ENCODE measurements at places on chromosomes 2 and 18.

- DNase-seq, result no peak
These were observed 259.0 kb downstream of the LRATD1 start for GRCh38 chr2:14891546-14891945.

- DNase-seq, result no peak
These were observed 297.8 kb upstream of the SESTD1 start for GRCh38 chr2:179562330-179562885.

- no peak for DNase-seq
These were observed 117.4 kb upstream of the DLX2 start for GRCh38 chr2:172220121-172220520.

DNA sequence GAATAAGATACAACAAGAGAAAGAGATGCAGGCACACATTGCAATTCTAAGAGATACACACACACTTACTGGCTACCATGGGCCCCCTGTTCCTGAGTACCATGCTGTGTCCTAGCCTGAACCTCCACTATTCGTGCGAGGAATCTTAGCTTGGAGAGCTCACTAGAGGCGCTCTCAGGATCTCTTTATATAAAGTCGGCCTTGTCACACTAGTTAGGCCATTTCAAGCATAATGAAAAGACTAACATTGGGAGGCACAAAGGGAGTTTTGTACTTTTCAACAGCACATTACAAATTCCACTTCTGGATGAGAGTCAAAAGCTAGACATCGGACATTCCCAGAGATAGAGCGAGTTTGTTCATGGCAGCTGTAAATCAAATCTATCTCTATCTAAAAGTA lies 365.2 kb downstream of the DSEL start:
- DNase-seq, result no peak

- DNase-seq, result no peak
These were observed 43.0 kb upstream of the ITSN2 start for GRCh38 chr2:24403168-24403831.

- DNase-seq, result no peak
These were observed 70.3 kb downstream of the HAUS1 start for GRCh38 chr18:46174342-46175041.

- DNase-seq, result no peak
These were observed 28.2 kb downstream of the CYTIP start for GRCh38 chr2:157415591-157416101.

DNA sequence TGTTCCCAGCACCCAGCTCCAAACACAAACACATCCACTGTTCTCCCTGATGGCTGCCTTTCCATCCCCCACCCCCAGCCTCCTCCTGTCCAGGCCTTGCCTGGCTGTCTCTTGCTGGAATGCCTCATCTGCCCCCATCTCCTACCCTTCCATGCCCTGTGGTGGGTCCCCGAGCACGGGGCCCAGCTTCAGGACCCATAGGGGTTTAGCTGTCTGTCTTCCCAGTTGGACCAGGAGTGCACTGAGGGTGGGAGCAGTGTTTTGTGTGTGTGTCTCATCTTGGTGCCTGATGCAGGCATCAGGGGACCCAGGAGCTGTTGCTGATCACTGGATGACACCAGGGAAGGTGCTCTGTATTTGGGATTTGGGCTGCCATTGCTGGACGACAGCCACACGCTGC lies 34.5 kb downstream of the GLI2 start:
- DNase-seq, result no peak

DNA sequence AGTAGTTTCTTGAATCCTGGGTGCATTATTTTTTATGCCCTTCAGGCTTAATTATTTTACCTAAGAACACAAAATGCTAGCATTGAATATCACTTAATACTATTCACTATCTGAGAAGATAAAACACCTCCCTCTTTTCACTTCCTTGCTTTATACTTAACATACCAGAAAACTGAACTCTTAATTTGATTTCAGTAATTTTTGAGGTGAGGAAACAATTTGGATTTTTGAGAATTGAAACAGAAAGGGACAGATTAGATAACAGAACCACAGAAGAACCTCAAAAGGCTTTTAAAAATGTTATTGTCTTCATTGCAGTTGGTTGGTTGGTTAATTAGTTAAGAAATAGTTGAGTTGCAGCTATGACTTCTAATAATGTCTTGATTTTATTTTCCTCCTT lies 69.5 kb downstream of the GPD2 start:
- no peak for DNase-seq

DNA sequence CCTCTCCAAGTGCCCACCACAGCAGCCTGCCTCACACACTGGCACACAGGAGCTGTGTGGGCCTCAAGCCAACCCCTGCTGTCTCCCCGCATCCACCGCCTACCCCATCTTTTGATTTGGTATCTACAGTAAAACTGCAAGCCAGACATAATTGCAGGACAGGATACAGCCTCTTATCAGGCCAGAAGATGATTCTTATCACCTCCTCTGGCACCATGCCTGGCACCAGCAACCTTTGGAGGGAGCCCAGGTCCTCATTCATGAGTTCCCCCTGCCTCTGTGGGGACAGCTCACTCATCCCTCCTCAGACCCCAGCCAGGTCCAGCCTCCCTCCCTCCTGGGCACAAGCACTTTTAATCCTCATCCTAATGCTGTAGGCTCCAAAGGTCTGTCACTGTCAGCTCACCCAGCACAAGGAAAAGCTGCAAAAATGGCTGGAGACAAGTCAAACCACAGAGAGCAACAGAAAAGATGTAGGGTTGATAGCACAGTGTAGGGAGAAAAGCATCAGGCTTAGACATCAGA lies 9.7 kb downstream of the RAB11FIP5 start:
- DNase-seq, result no peak

GRCh38 chr2:241609859-241610793 lies 26.8 kb downstream of the THAP4 start:
- DNase-seq, result peak; percentile 45

DNA sequence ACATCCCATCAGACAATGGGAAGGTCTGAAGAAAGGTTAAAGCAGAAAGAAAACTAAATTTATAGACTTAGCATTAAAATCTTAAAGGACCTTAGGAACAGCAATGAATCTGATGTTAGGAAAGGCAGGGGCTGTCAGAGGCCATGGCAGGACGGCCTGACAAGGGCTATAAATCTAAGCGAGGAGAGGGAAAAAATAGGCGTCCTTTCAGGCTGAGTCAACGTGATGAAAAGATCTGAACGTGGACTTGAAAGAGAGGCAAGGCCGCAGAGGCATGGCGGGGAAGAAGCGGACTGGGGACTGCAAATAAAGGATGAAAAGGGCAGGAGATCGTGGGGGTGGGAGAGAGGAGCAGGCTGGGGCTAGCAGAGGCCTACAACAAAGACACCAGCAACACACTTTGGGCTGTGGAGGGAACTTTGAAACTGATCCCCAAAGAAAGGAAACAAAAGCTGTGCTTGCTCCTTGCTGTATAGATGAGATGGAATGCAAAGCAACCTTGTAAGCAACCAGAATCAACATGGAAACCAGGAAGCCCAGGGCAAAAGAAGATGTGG lies 145.6 kb downstream of the NRP2 start:
- no peak for DNase-seq

DNA sequence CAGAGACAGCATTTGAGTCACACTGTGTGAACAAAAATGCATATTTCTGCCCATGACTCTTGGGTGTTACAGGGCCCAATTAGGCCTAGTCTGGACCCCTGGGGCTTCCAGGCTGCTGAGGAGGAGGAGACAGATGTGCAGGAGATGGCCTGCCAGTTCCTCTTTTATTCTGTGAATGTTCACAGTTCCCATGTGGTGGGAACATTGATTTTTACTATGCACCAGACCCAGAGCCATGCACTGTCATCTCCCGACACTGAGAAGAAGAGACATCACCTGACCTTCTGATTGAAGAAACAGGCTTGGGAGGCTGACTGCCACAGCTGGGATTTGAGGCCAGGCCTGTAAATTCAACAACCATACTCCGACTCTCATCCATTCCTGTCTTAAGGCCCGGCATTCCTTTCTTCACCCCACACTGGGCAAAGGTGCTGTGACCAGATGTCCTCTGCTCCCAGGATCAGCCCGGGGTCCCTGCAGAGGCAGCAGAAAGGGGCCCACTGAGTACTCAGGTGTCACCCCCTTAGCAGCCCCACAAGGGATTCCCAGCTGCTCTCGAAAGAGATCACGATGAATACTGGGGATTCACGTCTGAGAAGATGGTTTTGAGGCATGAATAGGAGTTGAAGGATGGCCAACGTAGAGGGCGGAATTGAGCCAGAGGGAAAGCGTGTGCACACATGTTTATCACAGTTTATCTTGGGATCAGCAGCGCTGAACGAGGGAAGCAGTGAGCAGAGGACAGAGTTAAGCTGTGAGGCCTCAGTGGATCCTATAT lies 3.6 kb upstream of the TFCP2L1 start:
- no peak for DNase-seq

DNA sequence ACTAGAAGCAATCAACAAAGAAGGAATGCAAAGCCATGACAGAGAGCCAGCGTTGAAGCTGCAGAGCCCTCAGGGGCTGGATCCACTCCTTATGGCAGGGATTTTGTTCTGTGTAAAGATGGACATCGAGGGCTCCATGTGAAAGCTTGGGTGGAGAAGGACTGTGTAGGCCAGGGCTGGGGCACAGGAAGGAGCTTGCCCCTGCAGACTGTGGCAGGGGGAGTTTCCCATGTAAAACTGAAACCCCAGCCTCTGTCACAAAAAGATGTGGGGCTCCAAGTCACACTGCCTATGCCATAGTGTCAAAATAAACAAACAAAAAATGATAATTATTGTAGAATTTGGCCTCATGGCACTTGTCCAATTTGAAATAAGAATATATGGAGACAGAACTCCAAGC lies 408.7 kb upstream of the HS6ST1 start:
- DNase-seq, result no peak

DNA sequence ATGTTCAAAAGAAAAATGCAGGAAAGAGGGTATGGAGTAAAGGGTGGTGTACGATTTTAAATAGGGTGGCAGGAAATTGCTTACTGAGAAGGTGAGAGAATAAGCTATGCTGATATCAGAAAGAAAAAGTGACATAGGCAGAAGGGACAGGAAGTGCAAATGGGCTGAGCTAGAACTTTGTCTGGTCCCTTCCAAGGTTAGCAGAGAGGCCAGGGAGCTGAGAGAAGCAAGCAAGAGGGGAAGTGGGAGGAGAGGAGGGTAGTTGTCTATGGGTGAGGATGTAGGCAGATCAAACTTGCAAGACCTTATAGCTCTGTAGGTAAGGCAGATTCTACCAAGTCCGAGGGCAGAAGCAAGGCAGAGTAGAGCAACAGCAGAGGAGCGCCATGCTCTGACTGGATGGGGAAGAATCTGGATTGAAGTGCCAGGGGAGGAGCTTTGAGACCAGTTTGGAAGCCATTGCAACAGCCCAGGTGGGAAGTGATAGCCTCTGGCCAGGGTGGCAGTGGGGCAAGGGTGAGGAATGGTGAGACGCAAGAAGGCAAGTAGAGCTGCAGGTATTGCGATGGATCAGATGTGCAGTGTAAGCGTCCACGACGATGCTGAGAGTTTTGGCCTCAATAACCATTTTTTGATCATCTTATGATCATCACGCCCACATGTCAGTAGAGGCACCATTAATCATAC lies 134.4 kb upstream of the APCDD1 start:
- DNase-seq, result no peak

DNA sequence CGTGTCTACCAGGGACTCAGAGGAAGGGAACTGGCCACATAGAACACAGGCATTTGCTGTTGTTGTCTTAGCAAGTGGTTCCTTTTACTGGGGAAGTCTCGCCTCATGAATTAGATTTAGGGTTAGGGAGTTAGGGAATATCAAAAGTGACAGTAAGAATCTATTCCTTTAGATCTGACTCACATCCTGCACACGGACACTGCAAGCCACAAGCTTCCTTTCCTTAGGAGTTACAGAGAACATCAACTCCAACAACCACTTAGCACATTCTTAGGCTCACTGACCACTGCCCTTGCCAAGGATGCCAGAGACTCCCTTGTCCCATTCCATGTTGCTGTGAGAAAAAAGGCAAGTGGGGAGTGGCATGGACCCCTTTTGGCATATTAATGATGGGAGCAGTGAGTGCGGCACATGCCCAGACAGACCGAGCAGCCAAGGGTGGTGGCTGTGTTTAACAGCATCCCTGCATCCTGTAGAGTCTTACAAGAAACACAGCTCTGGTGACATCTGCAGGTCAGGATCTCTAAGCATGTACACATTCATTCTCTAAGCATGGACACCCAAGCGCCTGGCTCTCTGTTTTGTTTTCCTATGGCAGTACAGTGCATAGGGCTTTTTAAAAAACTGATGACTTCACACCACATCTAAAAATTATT lies 745.6 kb upstream of the RAB6C start:
- DNase-seq, result no peak

DNA sequence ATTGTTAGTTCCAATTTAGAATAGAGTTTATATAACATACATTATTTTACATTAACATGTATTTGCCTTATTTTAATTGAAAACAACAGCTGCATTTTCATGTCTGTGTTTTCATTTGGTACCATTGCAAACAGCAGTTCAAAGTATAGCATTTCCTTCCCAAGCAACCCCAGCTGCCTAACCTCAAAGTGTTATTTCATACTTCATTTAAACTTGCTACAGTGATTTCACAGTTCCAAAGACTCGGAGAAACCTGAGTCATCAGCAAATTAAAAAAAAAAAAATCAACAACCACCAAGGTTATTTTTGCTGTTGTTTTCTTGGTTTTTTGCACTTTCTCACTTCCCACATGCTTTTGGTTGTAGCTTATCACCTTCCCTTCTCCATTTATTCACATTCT lies 236.5 kb upstream of the SPHKAP start:
- DNase-seq, result no peak

GRCh38 chr2:206692971-206693370 lies 25.2 kb downstream of the DYTN start:
- no peak for DNase-seq

DNA sequence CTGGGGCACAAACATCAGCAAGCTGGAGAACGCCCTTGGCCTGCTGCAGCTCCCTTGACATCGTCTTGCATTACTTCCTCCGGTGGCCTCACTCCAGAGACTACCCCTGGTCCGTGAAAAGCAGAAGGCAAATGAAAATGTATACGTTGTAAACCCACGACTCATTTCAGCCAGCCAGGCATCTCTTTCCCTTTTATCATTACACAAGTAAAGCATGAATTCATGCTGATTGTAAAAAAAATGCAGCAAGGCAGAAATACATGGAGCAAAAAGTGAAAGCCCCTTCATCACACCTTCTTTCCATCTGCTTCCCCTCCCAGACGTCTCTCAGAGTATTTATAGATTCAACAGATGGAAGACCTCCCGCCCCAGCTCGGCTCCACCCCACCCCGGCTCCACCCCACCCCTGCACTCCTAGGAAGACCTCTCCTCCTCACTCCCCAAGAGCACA lies 41.6 kb upstream of the RALBP1 start:
- no peak for DNase-seq

GRCh38 chr2:216245391-216245975 lies 126.8 kb downstream of the MARCHF4 start:
- DNase-seq, result no peak

GRCh38 chr2:9941196-9941995 lies 10.1 kb upstream of the GRHL1 start:
- DNase-seq, result no peak

- no peak for DNase-seq
These were observed 437.0 kb downstream of the PTPRM start for GRCh38 chr18:8003878-8004675.

DNA sequence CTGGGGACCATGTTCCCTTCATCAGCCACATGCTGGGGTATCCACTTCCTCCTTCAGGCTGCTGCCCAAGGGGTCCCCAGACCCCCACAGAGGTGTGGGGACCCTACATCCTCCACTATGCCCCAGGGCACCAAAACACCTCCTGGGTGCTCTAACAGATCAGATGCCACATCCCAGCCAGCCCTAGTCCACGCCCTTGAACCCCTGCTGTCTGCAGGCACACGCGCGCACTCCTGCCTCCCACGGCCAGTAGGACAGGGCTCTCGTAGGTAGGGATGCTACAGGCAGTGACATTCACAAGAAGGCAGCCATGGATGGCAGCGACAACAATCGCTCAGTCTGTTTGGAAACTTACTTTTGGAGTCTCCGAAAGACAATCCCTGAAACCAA lies 3.0 kb upstream of the GPC1 start:
- DNase-seq, result no peak

Measured in caudate nucleus (tissue), 63 donors.